ENCODE measurements at places on chromosomes 11 and 22. TPM values are rescaled to one million over a fixed set of nuclear protein-coding genes. Genes with fewer than 3 reads are reported as not detected.

Gene TIGD3
- not detected for total RNA-seq

Gene SLC36A4
- 24.8 TPM for total RNA-seq

Gene CD6
- not detected for total RNA-seq

DNA sequence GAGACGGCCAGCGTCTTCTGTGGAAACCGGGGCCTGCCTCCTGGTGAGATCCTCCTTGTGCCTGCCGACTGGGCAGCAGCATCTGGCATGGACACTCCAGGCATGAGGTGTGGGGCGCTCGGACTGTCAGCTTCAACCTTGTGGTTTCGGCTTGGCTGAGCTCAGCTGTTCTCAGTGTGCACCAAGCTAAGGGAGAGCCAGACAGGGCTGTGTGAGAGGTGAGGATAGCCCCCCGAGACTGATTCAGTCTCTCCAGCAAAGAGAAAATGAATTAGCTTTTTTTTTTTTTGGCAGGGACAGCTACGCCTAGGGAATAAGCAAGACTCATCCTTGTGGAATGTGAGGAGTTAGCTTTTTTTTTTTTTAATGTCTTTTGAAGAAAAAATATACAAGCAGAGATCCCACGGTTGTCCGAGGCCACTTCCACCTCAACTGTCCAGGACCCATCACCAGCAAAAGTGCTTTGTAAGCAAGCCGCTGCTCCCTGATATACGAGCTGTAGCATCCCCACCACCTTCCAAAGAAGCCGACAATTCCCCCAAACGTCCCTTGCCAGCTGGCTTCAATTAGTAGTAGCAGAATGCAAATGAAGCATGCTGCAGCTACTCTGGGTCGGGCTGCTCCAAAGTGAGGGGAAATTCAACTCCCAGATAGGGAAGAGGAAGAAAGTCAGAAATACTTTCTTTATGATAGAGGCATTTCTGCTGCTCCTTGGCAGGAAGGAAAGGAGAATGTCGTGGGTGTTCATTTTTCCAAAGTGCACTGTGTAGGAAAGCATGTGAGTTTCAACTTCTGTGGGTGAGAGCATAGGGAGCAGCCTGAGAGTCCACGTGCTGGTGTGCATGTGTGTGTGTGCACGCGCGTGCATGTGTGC, 9.7 kb upstream of the THY1 start:
- peak; percentile 87 for DNase-seq

DNA sequence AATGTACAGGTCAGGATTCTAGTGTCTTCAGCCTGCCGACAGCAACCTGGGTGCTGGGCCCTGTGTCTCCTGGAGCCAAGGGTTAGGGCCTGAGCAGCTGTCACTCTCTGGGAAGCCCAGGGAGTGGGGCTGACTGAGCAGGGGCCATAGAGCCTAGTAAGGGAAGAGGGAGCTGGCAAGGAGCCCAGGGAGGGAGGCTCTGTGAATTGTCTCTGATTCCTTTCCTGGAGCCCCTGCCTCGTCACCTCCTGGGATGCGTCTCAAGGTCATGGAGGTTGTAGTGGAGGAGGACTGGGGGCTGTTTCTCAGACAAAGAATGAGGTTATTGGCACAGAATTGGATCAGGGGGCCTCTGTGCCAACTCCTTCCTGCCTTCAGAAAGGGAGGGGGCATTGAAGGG, 11.8 kb downstream of the SOX10 start:
- no peak for DNase-seq

- no peak for DNase-seq
Measured at GRCh38 chr11:109237636-109238035, 184.4 kb upstream of the C11orf87 start.

GRCh38 chr11:61916737-61917333, 531 bp downstream of the RAB3IL1 start:
- no peak for DNase-seq

- DNase-seq = no peak
Measured at GRCh38 chr11:83922953-83923352, 636.8 kb upstream of the CCDC90B start.

GRCh38 chr22:38776086-38776485, 17.9 kb downstream of the DNAL4 start:
- DNase-seq = no peak

DNA sequence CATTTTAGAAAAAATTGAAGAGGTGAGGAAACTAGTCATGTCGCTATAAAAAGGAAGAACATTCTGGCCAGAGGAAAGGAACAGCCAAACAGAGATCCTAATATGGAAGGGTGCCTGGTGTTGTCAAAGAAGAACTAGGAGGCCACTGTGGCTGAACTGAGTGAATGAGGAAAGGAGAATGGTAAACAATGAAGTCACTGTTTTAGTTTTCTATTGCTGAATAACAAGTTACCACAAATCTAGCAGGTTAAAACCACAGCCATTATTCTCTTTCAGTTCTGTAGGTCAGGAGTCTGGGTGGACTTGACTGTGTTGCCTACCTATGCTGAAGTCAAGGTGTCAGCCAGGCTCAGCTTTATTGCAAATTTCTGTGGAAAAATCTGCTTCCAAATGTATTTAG, 549.3 kb upstream of the CCDC90B start:
- no peak for DNase-seq
